ENCODE measurements at places on chromosomes 2 and 18.

GRCh38 chr2:47227532-47228279, 72.6 kb upstream of the STPG4 start:
- DNase-seq: no peak

- no peak for DNase-seq
These were observed at the start of gene UPP2 for GRCh38 chr2:158101384-158101926. Gene UPP2, plus strand, starts transcription at chr2:158101876. Its CDS starts 188 bp downstream, at chr2:158102064.

GRCh38 chr2:197784956-197785941, at the start of gene BOLL:
Gene BOLL, minus strand, starts transcription at chr2:197785319. Its CDS starts 3,469 bp downstream, at chr2:197781850.
- DNase-seq: no peak

DNA sequence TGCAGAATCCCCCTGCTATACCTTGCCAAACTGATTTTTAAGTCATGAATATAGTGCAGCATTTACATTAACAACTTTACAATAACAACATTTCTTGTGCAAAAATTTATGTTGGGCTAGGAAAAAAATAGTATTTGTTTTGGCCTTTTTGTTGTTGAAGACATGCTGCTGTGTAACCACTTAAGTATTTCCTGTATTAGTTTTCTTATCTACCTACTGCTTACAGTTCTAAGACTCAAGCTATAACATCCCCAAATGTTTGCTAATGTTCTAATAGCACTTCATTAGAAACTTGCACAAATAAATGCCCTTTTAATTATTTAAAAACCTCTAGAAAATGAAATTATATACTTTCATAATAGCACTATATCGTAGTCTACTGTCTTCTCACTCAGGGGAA, 154.3 kb upstream of the DOCK10 start:
- DNase-seq: no peak

DNA sequence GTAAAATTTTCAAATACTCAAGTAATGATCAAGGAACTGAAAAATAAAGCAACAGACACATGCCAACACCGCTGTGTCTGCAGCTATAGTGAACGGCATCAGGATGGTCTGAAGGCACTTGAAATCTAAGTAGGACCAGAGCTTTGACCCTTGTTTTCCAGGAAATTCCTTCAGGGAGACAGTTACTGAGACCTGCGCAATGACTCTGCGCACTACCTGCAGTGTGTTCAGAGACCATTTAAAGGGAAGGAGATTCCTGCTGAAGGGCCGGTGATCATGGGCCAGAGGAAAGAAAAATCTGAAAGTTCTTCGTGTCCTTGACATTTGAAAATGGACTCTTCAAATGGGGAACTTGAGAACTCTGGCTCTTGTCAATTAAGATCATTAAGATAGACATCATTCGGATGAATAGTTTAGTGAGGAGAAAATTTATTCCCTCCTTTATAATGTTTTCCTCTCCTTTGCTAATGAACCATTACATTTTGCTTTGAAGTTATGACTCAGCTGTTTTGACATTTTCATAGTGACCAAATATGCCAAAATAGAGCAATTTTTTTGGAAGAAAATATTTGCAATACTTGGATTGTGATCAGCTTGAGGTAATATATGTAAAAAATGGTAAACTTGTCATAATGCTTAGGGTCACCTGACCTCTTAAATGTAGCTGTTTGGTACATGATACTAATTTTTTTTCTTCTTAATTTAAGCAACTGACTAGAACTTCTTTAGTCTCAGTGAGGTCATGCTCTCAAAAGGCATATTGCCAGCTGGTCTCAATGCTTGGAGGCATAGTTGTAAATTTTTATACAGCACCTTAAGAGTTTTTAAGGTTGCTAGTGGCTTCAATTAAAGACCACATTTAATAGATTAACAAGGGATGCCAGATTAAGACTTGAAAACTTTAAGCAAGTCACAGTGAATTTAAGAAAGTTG, 329.3 kb downstream of the ARHGAP15 start:
- DNase-seq: no peak

DNA sequence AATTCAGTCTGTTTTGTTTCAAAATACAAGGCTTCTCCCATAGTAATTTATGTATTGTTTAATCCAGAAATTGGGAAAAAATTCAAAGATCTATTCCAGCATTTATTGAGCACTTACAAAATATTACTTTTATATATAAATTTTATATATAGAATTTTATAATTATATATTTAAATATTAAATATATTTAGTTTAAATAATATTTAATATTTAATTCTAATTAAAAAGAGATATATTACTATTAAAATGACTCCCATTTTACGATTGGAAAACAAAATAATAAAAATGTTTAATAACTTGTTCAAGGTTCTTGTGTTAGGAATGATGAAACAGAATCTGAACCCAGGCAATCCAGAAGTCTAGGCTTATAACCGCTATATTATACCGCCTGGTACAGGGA, 40.5 kb upstream of the SESTD1 start:
- DNase-seq: no peak

DNA sequence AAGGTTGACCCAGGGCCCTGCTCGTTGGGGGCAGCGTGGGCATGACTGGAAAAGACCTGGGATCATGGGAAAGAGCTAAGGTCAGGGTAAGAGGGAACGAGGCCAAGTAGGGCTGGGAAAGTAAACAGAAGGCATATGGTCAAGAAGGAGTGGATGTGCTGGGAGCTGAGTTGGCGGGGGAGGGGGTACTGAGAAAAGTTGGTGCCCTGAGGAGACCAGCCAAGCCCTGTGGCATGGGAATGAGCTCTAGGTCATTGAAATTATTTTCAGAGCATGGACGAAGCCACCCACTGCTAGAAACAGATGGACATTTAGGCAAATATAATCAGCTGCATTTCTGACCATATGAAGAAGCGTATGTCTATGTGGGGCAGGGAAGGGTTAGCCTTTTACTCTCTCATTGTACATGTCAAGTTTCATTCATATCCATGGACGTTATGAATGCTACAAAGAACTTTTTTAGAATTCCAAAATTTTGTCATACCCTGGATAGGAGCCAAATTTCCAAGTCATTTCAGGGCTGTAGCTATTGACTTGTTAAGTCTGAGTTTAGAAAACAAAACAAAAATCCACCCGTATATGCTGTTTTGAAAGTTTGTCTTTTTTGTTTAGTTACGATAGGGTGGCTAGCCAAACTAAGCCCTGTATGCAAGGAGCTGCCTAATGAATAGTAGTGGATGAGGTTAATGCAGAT, 19.1 kb downstream of the MAPRE2 start:
- DNase-seq: no peak

- no peak for DNase-seq
These were observed 183.3 kb downstream of the TXNL1 start for GRCh38 chr18:56455141-56455540.

GRCh38 chr2:130302164-130302886, 40.4 kb upstream of the IMP4 start:
- DNase-seq: no peak

GRCh38 chr2:190507135-190507534, 27.4 kb downstream of the NEMP2 start:
- DNase-seq: no peak

- no peak for DNase-seq
These were observed 1329.8 kb downstream of the DSC3 start for GRCh38 chr18:29712785-29713184.

DNA sequence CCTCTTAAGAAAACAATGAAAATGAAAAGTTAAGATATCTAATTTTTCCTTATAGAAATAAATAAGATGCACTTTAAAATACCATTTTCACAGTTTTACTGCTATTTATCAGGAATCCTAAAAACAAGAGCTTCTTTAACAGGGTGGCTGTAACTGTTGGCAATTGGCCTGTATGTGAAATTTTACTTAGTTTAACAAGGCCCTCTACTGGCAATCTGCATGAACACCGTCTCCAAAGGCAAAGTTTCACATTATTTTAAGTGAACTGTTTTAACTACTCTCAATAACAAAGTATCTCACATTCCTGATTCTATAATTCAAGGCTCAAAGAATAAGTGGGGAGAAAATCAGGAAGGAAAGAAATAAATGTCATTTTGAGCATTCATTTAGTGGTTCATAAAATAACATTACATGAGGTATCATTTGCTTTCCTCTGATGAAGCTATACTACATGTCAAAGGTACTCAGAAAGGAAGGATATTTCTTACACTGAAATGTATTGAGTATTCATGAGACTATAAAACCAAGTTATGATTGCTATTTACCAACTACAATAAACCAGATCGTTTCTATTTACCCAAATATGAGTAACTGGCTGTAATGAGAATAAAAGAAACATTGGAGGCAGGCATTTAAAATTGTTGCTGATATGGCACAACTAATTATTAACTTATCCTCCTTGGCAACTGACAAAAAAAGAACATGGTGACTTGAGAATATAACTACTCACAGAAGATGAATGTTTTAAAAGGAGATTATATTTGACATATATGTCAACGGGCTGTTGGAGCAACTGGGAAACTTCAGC, 7.0 kb downstream of the NCKAP5 start:
- DNase-seq: no peak

GRCh38 chr2:17943444-17943843, 65.0 kb downstream of the KCNS3 start:
- no peak for DNase-seq

GRCh38 chr2:75277111-75277510, 77.8 kb upstream of the TACR1 start:
- no peak for DNase-seq

- no peak for DNase-seq
These were observed 255.7 kb upstream of the ACVR2A start for GRCh38 chr2:147589127-147589526.

DNA sequence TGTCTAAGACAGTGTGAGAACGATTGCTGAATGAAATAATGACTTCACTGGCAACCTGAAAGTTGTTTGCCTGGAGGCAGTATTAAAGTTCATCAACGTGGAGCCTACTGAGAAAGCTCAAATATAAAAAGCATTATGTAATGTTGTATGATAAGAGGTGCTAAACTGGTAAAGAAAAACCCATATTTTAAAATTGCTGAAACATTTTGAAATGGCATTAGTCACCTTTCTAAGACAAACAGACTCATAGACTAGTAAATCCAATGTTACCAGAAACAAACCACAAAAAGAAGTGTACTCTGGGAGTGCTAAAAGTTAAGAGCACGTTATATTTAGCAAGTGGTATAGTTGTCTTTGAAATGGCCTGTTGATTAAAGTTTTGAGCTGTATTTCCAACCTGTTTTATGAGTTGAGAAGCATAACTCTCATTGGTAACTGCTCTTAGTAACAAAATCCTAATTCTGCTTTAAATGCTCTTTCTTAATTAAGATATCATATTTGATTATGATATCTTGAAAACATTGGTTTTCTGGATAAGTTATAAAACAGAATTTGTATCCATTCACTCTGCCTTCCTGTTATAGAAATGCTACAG, 62.7 kb downstream of the CYP1B1 start:
- no peak for DNase-seq

DNA sequence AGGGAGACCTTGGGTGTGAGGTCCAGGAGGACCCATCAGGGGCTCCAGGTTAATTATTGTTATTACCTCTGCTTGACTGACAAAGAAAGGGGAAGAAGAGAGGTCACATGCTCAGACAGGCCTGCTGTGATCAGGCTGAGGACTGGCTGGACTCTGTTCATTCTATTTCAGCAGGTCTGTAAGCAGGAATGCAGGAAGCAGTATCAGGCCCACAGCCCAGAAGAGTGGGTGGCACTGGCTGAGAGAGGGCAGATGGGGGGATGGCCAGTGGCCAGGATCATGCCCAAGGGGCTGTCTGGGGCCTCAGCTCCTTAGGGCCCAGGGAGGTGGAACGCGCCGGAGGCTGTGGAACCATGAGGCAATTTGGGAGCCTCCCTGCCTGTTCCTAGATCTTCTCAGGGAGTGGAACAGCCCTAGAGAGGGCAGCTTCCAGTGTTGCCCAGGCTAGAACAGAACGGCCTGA, 43.7 kb upstream of the ZBTB7C start:
- no peak for DNase-seq

DNA sequence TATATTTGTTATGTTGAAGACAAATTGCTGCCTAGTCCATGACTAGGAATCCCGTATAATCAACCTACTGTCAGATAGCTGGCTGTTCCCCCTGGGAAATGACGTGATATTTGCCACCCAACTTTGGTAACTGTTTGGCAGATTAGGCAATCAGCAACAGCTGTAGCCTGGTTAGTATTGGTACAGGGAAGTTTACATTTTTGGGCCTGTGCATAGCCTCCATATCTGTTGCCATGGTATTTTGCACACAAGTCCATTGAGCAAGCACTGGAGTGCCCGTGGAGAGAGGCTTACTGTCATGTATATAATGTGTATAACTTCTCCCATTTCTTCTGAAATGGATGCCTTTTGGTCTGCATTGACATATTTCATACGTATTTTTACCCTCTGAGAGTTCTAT, 27.7 kb downstream of the BIRC6 start:
- no peak for DNase-seq

DNA sequence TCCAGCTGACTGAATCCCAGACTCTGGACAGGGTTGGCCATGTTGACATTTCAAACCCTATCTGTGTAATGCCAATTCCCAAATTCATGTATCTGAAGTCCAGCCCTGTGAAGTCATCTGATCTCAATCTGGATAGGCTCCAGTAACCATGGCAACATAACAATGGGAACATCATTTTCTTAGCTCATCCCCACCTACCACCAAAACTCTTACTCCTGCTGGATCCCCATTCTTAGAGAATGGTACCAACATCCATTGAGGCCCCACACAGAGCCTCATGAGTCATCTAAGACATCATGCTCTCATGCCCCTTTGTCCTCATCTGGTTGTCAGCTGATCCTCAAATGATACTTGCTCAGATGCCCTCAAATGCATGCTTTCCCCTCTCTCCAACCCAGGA, 58.9 kb upstream of the TEX51 start:
- DNase-seq: no peak

GRCh38 chr2:149152469-149152953, 114.0 kb downstream of the LYPD6B start:
- DNase-seq: no peak

- no peak for DNase-seq
These were observed 19.2 kb upstream of the PKDCC start for GRCh38 chr2:42028571-42029148.

GRCh38 chr2:216084547-216084946, 2.8 kb downstream of the TMEM169 start:
- peak; percentile 53 for DNase-seq

DNA sequence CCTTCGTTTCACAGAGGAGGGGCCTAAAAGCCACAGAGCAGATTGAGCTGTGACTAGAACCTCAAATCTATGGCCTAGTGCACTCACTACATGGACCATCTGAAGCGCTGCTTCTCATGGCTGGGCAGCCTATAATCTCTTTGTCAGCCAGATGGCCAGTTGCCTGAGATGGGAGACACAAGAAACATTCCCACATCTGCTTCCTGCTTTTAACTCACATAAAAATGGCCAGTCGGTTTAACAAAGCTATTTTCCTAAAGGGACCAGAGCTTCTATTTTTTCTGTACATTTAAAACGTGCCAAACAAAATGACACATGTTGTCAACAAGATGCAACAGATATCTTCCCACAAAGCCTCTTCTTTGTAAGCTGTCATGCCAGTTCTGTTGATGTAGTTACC, 173.8 kb downstream of the GFPT1 start:
- DNase-seq: no peak

DNA sequence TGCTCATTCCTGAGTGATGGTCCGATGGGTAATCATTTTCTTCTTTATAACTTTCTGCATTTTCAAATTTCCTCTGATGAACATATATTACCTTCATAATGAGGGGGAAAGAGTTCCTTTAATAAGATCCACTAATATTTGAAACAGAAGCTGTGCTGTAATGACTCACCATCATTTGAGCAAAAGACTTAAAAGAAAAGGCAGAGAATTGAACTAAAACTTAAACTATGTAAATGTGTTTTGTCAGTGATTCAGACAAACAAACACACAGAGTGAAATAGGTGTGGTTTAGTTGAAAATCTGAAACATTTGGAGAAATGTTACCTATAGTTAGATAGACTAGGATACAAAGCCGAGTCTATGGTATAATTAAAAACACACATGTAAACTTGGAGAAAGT, 209.6 kb downstream of the STK39 start:
- DNase-seq: no peak

Data from activated naive CD4-positive, alpha-beta T cell treated with anti-CD3 and anti-CD28 coated beads, Interleukin-2, amount 10 ng/mL, durations not matched to agents 7 days and 5 days (primary cell).